Fibroblast of gingiva (primary cell): ENCODE measurements at places on chromosomes 5 and 9.

DNA sequence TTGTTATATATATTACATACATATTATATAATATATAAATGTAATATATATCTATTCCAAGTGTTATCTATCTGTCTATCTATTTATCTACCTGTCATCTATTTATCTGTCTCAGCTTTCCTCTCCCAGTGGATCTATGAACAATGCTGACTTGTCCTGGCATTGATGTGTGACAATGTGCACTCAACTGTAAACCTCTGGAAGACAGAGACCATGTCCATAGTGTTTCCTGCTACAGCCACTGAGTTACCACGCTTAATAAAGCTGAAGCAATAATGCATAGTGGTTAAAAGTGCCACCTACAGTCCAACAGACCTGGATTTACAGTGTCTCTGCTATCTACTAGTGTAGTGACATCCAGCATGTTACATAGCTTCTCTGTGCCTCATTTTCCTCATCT is 57.2 kb upstream of the TMED7 start:
- no peak for DNase-seq

DNA sequence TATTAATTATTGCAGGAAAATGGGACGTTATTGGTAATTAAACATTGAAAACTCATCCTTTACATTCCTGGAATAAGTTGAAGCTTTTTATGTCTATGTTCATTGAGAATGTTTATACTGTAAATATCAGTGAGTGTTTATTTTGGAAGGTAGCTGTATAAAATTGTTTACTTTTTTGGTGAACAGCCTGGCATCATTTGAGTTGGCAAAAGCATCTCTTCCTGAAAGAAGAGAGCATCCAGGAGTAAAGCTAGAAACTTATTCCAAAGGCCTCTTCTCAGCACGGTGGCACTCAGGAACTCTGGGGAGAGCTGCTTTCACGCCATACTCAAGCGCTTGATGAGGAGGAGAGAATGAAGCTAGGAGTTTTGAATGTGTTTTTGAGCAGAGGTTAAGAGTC is 79.9 kb downstream of the GAPVD1 start:
- peak; percentile 61 for DNase-seq

DNA sequence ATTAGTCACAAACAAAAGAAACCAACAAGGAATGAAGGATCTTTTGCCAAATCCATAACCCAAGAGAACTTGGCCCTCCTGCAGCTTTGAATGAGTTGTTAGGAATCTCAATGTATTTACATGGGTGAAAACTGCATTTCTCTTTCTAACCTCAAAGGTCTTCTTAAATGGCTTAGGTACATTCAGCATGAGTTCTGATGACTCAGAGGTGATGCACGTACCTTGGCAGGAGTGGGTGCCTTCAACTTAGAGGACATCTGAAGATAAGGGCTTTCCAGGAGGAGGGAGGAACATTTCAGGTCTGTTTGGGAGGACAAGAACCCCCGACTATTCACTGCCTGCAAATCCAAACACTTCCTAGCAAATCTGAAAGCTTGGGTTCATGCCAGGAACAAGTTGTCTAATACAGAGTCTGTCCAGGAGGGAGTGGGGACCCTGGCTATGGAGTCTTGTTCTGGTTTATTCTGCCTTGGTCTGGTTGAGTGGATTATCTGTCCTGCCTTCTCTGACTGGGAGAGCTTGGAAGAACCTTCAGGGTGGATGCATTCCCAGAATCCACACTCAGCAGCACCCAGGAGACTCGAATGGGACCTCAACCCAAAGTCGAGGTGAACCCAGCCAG is 65.7 kb downstream of the IRX2 start:
- no peak for DNase-seq

DNA sequence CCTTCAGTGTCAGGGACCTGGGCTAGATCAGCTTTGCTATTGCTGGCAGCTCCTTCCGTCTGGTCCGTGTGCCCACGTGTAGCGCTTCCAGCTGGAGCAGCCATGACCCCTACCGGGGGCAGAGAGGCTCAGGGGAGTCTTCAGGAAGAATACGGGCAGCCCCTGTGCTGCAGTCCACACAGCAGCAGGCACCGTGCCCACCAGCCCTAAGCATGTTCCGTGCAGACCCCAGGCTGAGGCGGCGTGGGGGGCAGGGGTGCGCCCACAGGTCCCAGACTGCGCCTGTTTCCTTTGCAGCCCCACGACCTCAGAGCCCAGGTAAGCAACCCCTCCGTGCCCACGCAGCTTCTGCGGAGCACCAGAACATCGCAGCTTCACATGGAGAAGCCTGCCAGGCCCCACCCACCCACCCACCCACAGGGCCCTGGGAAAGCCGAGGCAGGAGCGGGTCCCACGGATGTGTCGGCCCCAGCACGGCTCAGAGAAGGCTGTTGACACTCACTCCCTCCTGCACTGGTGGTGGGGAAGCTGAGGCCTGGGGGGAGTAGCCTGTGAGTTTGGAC is 83.1 kb downstream of the KCNT1 start:
- DNase-seq: no peak

- no peak for DNase-seq
Observed at GRCh38 chr5:127046343-127047072, 16.1 kb upstream of the MARCHF3 start.

DNA sequence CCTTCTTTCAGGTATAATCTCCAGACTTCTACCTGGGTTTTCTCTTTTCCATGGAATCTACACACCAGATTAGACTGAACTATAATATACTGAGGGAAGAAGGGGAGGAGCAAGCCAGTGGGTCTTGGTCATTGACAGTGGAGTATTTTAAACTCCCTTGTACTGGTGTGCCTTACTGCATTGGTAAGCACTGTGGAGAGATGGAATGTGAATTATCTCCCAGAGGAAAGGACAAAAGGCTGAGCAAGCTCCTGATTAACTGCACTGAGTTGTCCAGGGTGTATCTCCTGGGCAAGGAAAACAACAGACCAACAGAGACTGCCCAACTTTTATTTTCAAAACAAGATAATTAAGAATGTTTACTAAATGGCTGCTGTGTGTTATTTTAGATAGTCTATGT is 29.8 kb upstream of the SLCO6A1 start:
- no peak for DNase-seq

- no peak for DNase-seq
Observed at GRCh38 chr5:6059137-6059800, 319.1 kb downstream of the MED10 start.

DNA sequence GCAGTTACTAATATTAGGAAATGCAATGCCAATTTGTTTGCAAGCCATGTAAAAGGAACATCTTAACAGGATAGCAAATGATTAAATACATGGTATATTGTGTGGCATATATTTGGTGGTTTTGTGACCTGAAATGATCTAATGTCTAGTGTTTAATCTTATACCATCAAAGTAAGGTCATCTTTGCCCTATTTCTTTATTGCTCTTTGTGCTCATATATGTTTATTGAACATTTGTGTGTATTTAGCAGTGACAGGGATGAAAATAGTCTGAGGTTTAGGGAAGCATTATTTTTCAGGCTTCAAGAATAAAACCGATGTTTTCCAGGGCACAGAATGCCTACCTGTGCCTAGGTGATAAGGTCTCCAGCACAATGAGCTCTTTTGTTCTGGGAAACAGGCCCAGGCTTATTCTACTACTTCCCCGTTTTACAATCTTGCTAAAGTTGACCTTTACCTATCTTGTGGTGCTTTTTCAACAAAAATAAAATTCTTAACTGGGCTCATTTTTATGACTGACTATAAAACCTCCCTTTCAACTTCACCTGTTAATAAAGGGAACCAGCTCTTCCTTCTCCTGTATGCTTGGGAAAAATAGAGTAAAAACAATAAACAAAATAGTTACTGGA is 105.6 kb upstream of the ANKH start:
- DNase-seq: no peak

DNA sequence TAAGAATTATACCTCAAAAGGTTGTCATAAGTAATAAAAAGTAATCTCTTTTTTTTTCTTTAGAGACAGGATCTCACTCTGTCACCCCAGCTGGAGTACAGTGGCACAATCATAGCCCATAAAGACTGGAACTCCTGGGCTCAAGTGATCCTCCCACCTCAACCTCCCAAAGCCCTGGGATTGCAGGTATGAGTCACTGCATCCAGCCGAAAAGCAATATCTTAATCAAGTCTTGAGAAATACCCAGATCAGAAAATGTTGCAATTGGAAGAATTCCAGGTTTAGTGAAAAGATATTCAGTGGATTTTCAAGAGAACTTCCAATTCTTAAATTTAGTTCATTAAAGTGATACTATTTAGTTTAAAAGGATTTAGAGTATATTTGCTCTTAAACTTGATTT is 40.9 kb upstream of the IDNK start:
- peak; percentile 68 for DNase-seq

GRCh38 chr5:15783734-15784133 is 283.8 kb downstream of the FBXL7 start:
- DNase-seq: no peak

DNA sequence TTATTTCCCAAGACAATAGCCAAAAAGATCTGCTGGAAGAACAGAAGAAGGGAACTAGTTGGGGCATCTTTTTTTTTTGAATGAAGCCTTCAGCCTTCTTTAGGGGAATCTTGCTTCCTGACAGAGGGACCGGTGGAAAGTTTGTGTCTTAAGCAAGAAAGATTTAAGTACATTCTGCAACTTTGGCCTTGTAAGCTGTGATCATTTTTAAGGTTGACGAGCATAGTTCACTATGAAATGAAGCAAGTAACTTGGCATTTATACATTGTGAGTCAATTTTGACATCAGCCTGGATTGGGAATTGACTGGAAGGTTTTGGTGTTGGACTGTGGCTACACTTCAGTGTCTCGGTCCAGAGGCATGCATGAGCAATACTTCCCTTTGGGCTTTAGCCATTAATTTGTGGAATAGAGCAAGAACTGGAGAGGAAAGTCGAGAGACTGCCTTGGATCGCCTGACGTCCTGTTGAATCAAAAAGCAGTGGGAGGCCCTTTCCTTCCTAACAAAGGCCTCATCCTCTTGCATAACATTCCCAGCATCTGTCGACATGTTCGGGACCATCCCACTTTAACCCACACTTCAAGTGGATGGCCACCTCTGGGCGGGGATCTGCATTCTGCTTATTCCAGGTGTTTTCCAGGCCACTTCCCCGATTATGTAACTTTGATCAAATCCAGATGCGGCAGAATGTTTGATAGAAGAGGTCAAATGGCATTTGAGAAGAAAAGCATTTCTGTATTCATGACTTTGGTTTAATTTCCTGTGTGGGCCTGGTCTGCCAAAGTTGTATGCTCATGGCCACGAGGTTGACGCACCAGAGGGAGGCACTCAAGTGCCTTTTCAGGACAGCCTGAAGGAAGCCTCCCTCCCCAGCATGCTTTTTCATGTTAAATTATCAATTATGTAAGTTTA is 12.5 kb downstream of the ABL1 start:
- peak; percentile 100 for DNase-seq

GRCh38 chr5:134140530-134141201 is 26.2 kb downstream of the TCF7 start:
- peak; percentile 49 for DNase-seq
